ENCODE measurements at places on chromosomes 2 and 18.

GRCh38 chr2:237967463-237967951 lies 693 bp downstream of the UBE2F start:
- no peak for DNase-seq

DNA sequence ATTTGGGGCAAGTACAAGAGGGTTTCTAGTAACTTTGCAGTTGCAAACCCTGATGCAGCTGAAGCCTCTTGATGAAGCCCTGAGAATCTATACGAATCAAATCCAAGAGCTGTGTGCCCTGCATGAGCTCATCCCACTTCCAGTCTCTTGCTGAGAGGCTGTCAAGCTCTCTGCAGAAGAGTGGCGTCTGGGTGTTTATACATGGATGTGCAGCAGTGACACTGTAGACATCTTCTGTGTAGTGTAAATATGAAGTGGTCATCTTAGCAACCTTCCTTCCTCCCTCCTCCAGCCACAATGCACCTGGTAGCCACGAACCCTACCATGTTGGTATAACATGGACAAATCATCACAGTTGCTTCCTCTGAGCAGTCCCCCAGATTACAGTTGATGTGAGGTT lies 18.4 kb upstream of the KIAA2012 start:
- DNase-seq, result no peak

DNA sequence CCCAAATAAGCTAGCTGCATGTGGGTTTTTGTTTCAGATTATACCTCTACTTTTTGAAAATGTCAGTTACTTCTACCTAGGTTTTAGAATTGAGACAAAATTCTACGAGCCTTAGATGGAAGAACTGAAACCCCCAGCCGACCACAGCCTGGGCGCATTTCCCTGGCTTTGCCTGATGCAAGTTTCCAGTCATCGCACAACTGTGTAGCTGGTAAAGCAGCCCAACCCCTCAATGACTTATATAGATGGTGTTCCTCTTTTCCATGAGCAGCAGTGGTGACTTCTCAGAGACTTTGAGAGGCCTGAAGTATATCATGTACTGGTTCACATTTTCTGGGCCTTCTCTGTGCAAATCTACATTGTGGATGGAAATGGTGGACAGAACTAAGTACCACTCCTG lies 515.4 kb upstream of the RAB6C start:
- no peak for DNase-seq

GRCh38 chr18:76963936-76964335 lies 141.6 kb downstream of the ZNF236 start:
- DNase-seq, result no peak

GRCh38 chr2:2919574-2920365 lies 457.8 kb downstream of the EIPR1 start:
- DNase-seq, result no peak

GRCh38 chr2:160516547-160517365 lies 23.1 kb upstream of the RBMS1 start:
- DNase-seq, result no peak

- no peak for DNase-seq
Measured at GRCh38 chr2:156883804-156884203, 373.7 kb upstream of the GALNT5 start.

DNA sequence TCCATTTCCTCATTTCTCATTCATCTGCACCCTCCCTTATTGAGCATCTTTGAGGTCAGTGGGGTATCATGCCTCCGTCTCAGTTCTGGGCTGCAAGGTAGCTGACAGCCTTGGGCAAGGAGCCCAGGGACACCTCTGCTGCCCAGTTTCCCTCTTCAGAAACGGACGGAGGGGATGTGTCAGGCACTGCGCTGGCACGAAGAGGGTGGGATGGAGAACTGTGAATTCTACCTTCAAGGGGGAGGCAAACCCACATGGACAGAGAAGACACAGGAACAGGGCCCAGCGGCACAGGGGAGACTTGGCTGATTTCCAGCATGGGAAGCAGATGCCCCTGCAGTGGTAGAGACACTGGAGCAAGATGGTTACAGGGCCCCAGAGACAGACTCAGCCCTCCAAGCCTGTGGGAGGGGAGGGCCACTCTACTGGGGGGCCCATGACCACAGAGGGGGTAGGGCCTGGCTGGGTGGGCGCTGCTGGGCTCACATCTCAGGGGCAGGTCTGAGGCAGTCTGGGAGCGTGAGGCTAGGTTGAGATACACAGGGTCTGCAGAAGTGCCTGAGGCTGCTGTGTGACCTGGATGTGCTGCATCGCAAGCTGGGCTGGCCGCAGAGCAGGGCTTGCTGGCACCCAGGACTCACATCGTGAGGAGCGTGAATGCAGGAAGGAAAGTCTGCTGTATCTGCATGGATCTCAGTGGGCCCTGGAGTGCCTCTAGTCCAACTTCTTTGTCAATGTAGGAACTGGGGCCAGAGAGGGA lies 92.3 kb downstream of the HS1BP3 start:
- DNase-seq, result no peak

DNA sequence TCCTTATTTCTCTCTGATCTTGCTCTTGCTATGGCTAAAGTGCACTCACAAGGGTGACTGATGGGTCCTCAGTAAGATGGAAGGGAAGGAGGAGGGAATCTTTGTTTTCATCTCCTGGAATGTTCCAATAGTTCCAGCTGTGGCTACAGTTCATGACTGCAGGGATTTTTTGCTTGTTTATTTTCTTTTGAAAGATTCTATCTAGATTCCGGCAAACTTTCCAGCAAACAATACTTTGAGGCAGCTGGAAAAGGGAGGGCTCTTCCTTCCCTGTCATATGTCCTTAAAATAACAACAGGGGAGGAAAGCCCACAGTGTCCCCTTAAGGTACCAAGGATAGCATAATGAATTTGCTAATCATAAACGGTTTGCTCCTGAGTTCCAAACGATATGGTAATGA lies 111.3 kb upstream of the SLC14A2 start:
- no peak for DNase-seq

DNA sequence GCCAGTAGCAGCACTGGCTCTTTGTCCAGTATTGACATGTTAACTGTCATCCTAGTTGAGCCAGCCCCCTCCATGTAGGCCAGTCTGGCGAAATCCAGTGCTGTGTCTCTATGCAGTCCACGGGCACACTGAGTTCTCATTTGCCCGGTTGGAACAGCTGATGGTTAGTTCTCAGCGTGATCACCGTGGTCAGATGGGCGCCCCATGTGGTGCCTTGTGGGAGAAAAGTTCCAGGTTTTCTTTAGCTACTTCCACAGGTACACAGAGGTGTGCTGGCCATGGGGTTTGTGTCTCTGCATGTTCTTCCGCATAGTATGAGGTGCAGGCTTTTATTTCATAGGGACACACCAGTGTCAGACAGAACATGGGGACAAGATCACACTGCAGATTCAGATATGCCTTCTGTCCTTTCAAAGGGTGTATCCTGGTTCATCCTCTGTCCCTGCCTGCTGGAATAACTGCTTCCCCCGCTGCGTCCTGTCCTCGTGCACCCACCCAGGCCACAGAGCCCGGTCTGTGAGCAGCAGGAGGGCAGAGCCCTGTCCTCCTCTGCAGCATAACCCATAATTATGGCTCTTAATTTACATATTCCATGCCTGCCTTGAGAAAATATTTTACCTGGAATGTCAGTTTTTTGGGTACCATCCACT lies 334.1 kb downstream of the GBX2 start:
- DNase-seq, result no peak

GRCh38 chr2:25938345-25938744 lies 44.0 kb downstream of the KIF3C start:
- no peak for DNase-seq

GRCh38 chr2:101080211-101081068 lies 70.7 kb downstream of the TBC1D8 start:
- DNase-seq, result no peak

DNA sequence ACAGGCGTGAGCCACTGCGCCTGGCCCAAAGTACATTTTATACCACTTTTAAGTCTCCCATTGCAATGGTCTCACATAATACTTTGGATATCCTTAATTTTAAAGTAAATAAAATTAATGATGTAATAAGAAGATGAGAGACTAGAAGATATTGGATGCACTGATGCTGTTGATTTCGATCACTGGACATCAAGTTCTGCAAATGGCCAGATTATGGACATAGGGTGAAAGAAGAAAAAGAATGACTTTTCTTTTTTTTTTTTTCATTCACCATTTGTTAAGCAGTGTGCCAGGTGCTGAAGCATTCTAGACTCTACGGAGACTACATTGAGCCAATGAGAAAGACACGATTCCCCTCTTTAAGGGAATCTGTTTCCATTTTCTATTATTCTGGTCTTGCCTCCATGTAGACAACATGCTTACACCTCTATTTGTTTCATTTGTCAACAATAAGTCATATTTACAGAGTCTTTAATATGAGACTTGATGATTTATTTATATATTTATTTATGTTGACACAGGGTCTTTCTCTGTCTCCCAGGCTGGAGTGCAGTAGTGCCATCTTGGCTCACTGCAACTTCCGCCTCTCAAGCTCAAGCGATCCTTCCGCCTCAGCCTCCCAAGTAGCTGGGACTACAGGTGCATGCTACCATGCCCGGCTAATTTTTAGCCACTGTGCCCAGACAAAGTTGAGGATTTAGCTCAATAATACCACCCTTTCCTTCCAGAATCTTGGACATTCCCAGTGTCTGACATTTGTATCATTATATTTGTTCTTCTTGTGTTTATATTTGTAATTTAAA lies 23.7 kb downstream of the FN1 start:
- no peak for DNase-seq

DNA sequence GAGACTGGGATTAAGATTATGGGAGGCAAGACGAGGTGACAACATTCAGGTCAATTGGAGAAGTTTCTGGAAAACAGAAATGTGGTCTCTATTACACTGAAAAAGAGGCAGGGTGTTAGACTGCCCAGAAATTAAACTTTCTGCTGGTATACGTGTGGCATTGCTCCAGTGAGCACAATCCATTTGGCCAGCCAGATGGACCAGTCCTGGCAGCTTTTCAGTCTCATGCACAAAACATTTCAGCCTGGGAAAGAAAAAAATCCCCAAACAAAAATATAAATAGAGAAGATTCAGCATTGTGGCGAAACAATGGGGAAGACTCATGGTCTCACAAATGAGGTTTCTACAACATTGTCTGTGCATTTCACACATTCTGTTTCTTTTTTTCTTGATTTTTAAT lies 113.9 kb downstream of the HNMT start:
- no peak for DNase-seq

DNA sequence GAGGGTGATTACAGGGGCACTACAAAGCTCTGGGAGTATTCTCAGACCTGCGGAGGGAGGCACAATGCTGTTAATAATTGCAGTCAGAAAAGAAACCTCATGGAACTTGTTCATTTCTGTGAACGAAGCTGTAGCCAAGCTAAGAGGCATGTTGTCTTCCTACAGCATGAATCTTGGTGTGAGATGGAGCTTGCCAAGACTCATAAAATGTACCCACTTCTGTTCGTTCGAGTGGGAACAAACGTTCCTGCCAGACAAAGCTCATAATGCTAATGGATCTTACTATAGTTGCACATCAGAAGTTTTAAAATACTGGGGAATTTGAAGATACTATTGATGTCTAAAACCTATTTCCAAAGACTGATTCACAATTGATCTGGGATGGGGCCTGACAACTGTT lies 489.1 kb downstream of the ZEB2 start:
- DNase-seq, result no peak

DNA sequence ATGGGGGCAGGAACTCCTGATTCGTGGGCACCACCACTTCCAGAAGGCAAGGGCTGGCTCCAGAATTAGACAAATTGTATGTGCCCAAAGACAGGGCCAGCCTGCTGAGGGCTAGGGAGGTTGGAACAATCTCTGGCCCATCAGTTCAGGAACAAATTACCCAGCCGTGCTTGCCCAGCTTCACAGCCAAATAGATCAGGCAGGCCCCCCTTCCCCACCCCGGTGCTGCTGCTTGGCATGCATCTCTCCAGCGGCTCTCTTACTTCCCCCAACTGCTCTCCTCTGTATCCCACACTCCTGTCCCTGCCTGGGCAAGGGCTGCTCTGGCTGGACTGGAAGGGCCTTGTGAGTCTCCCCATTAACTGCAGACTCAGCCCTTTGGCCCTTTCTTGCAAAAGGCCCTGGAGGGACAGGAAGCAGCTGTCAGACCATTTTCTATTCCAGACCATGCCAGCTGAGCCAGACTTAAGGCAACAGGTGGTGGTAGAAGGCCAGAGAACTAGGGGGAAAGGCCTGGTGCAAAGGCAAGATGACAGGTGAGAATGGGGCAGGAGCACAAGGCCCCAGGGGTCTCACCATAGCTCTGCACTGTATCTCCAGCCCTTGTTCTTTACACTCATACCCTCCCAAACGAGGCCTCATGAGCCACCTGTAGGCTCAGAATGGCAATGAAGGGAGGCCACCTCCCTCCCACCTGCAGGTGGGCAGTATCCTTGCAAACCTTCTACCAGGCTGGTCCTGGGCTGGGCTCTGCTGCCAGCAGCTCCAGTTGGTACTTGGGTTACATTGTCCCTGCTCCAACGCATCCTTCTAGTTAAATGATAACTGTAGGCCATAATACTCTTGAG lies 30.7 kb upstream of the ACAA2 start:
- no peak for DNase-seq

GRCh38 chr2:227035711-227036367 lies 128.2 kb downstream of the COL4A4 start:
- no peak for DNase-seq

- DNase-seq, result no peak
Measured at GRCh38 chr2:113137827-113138226, 10.4 kb downstream of the IL1RN start.

DNA sequence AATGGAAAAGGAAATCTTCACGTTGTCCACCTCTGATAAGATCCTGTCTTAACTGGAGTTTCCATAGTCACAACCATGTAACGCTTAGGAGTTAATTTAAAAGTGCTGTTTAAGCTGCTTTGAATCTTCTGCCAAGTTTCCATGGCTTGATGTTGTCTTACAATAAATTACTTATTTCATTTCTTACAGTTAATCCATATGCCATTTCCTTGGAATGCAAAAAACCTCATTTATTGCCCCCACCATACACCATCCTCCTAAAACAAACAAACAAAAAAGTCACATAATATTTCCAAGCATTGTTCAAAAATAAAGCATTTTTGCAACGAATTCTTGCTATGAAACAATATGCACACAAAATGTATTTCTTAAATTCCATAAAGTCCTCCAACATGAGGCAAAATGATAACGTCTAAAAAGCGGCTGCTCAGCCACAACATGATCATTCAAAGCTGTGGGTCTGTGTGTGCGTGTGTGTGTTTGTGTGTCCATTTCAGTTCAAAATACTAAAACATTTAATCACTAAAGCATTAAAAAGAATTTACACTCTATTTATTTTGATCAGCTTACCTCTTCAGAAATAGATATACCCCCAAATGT lies 46.8 kb upstream of the PXDN start:
- no peak for DNase-seq

- peak; percentile 68 for DNase-seq
Measured at GRCh38 chr18:2994603-2995432, 18.1 kb downstream of the LPIN2 start.

DNA sequence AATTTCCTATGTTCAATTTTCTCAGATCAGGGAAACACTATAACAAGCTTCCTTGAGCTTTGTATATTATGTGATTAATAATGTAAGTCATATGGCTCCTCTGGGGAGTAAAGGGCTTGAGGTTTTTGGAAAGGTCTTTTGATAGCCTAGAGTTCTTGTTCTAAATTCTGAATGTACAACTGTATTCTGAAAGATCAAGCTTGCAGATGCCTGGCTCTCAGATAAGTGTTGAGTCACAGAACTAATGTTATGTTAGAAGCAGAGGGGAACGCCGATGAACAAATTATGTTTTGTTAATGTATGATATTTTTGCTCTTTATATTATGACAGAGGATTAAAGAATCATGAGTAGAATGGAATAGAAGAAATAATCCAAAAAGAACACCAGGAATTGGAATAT lies 170.1 kb downstream of the RPRM start:
- DNase-seq, result no peak

- DNase-seq, result no peak
Measured at GRCh38 chr2:6694555-6694954, 171.2 kb downstream of the CMPK2 start.
